Right ventricle myocardium superior (tissue), 1 donor: ENCODE measurements at places on chromosomes 11 and 22. TPM values are rescaled to one million over a fixed set of nuclear protein-coding genes. Genes with fewer than 3 reads are reported as not detected.

DNA sequence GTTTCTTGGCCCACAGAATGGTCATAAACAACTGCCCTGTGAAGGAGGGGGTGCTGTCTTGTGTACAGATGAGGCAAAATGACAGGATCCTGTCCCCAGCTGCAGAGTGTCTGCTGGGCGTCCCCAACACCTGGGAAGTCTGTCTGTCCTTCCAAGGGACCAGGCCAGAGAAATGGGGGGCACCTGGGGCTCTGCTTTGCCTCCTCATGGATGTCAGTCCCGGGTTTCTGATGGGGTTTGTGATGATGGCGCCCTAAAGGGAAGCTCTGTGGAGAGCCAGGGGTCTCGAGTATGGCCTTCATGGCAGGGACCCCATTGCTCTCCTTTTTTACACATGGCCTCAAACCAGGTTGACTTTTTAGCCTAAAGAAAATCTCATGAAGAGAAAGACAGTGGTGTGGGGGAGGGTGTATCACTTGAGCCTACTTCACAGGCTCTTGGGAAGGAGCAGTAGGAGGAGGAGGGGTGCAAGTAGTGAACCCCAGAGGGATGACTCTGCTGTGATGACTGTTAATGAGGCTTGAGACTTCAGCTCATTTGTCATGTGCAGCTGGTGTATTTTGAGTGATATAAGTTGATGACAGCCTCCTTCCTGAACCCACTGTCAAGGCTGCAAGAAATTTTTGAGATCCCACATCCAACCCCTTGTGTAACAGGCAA lies 40.6 kb upstream of the TUB start:
- DNase-seq = no peak

DNA sequence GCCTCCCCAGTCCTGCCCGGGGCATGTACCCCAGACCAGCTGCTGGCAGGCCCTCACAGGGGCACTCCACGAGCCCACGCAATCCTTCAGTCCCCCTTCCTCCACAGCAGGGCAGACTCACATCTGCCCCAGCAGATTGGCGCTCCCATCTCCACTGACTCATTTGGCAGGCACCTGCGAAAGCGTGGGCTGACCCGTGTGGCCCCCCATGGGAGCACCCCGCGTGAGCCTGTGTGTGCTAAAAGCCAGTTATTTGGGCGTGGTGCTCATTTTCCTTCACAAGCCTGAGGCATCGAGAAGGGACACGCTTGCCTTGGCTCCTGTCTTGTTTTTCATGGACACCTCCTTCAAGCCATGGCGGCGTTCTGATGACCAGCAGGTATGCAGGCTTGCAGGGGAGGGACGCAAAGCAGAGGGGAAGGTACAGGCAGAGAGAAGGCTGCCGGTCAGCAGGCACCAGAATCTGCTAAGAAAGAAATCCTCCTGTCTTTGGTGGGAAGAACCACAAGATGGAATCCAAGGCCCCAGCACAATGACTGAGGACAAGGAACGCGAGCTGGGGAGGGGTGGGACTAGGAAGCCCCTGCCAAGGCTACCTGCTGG lies 8.6 kb downstream of the NECTIN1 start:
- no peak for DNase-seq

GRCh38 chr11:79768343-79768742 lies 327.5 kb upstream of the TENM4 start:
- peak; percentile 45 for DNase-seq

- no peak for DNase-seq
Observed at GRCh38 chr11:129444274-129444673, 68.6 kb downstream of the BARX2 start.

DNA sequence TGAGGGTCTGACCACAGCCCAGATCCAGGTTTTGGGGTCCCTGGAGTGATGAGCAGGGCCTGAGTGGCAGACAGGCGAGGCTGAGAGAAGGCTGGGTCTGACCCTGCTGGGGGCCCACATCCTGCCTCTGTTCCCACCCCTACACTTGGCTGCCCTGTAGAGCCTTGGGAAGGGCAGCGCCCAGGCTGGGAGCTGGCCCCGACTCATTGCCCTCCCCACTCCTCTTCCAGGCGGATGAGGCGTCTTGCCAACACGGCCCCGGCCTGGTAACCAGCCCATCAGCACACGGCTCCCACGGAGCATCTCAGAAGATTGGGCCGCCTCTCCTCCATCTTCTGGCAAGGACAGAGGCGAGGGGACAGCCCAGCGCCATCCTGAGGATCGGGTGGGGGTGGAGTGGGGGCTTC lies 4.9 kb downstream of the DERL3 start:
- DNase-seq = peak; percentile 61

The UFD1 gene
- total RNA-seq = 43.5 TPM

GRCh38 chr22:24801901-24802465 lies 4.0 kb upstream of the SGSM1 start:
- no peak for DNase-seq

The SLC7A4 gene
- 0.16 TPM for total RNA-seq

- peak; percentile 73 for DNase-seq
Observed at GRCh38 chr11:123235117-123235655, 40.1 kb upstream of the CLMP start.

DNA sequence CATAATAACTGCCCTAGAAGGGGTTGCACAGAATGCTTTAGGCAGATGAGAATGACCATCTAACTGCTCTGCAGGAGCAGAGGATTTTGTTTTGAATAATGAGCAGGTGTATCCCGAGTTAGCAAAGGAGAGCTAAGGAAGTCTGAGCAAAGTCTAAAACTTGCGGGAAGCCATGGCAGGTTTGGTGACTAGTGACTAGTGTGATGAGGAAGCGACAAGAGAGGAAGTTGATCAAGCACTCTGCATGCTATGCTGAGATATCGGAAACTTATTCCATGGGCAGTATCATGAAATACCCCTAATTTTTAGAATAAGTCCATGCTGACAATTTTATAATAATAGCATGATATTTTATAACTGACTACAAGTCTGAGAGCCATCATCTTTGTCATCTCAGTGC lies 12.9 kb downstream of the OLFML1 start:
- no peak for DNase-seq

The POU2AF2 gene
- total RNA-seq = not detected

- DNase-seq = no peak
Observed at GRCh38 chr11:40405614-40406013, 1053.8 kb downstream of the LRRC4C start.

- no peak for DNase-seq
Observed at GRCh38 chr11:134038897-134039470, 29.9 kb upstream of the JAM3 start.

The PLA2G3 gene
- not detected for total RNA-seq

The MMP13 gene
- not detected for total RNA-seq
